Progenitor cell of endocrine pancreas (in vitro differentiated cells): ENCODE measurements at places on chromosomes 16 and 17. TPM values are rescaled to one million over a fixed set of nuclear protein-coding genes. Genes with fewer than 3 reads are reported as not detected.

DNA sequence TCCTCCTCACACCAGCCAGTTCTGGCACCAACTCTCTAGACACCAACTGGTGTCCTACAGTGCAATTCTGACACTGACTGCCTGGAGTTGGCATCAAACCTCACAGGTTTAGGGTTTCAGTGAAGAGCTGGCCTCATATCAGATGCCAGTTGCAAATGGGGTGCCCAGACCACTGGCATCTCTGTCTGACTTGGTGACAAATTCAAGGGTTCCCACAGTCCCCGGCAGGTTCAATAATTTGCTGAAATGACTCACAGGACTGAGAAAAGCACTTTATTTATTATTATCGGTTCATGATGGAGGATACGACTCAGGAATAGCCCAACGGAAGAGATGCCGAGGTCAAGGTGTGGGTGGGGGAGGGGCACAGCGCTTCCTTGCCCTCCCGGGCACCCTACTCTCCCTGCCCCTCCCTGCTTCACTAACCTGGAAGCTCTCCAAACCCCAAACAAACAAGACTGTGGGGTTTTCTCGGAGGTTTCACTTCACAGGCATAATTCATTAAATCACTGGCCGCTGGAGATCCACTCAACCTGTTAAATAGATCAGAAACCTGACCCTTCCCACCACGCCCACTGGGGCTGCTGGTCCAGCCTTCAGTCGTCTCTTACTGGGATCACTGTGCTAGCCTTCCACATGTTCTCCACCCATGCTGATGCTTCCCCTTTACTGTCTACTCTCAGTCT lies 1.7 kb upstream of the NLRP1 start:
- H3K4me3 ChIP-seq: no peak overlapping the region
- peaks cover 1% of the 10 kb centered on the region for H3K4me1 ChIP-seq

DNA sequence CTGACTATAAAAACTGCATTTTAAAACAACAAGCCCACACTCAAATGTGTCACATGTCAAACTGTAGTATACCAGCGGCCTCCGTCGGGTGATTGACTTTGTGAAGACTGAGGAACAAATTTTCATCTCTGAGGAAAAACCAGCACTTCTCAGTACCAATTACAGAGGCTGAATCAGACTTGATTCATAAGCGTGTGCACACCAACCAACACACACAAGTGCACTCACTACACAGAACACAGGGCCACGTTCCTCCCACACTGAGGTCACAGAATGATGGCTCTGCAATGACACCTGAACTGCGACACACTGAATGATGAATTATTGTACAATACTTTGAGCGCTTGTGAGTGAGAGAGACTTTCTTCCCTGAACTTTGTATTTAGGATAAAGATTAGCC lies 29.6 kb downstream of the XPO6 start:
- H3K27me3 ChIP-seq: no peaks in the 10 kb centered on the region
- peaks cover 22% of the 10 kb centered on the region for H3K4me1 ChIP-seq
- no peak overlapping the region for H3K27ac ChIP-seq
- no peak for DNase-seq

GDPD1 gene
- total RNA-seq: 19.5 TPM in 2 replicates

TMEM204 gene
- total RNA-seq: not detected in 2 replicates

DNA sequence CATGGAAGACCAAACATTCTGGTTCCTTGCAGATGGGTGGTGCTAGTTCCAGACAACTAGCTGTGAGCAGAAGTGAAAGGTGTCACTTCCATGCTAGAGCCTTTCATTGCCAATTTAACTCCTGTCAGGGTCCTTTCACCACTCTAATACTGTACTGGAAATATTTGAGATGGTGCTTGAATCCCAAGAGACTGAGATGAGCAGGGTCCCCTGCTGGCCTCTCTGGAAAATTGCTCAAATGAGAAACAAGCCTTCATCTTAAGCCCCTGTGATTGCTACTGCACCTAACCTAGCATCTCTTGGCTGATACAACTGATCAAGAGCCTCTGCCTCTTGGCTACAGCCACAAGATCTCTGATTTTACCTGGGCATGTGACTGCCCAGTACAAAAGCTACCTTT lies 7.4 kb upstream of the VAC14 start:
- no peak overlapping the region for H3K27ac ChIP-seq
- H3K36me3 ChIP-seq: no peaks in the 10 kb centered on the region
- H3K4me3 ChIP-seq: no peak overlapping the region
- DNase-seq: no peak

- no peak overlapping the region for H3K4me3 ChIP-seq
- no peak overlapping the region for H3K27ac ChIP-seq
- DNase-seq: no peak
- H3K4me1 ChIP-seq: peaks cover 19% of the 10 kb centered on the region
- H3K36me3 ChIP-seq: no peaks in the 10 kb centered on the region
- H3K27me3 ChIP-seq: peaks cover 23% of the 10 kb centered on the region
Measured at GRCh38 chr16:5509336-5509735, 411.7 kb upstream of the EEF2KMT start.
